NCI-H1092 (cell line): ENCODE measurements at places on chromosomes 2 and 18.

DNA sequence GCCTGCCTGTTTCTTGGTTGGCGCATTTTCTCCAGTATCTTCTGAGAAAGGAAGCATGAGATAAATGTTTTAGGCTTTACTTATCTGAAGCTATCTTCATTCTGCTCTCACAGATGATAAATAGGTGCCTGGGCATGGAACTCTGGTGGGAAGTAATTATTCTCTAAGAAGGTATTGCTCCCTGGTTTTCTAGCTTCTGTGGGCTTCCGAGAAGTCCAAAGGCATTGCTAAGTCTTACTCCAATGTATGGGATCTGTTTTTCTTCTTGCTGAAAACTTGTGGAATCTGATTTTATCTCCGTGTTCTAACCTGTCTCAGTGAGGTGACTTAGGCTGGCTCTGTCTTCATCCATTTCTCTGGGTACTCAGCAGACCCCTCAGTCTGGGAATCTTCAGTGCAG is 224.4 kb upstream of the HS6ST1 start:
- DNase-seq, result no peak

- no peak for DNase-seq
These were observed 10.3 kb downstream of the ERBB4 start for GRCh38 chr2:212528106-212528856.

DNA sequence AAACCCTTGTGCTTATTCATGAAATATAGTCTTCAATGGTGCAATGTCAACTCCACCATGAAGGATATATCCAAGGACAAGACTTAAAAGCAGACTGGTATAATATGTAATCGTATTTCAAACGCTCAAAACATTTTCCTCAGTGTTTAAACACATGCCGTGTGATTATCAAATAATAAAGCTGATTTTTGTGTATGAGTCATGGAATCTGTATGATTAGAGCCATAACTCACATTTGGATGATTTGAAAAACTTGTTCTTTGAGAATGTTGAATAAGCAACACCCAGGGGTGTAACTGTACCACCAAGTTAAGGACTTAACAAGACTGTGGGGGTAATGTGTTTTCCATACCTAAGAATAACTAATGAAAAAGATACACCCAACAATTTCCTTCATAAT is 215.3 kb downstream of the STK39 start:
- no peak for DNase-seq

DNA sequence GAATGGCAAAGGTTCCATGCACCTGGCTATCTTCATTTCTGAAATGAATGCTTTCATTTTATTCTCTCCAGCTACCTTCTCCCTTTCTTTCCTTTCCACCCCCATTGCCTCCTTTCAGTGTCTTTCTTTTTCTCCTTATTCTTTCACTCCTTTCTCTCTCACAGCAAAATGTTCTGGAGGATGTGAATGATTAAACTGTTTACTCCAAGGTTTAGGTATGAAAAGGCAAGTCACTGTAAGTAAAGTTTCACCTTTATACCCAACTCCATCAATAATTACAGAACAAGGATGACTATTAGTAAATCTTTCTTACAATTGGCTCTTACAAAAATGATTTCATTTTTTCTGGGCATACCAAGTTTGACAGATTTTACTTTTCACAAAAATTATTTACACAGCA is 4.3 kb downstream of the PAX8 start:
- no peak for DNase-seq
